ENCODE measurements at places on chromosomes 13 and 19.

GRCh38 chr13:20363172-20363571, 131.1 kb upstream of the GJB6 start:
- no peak for DNase-seq

DNA sequence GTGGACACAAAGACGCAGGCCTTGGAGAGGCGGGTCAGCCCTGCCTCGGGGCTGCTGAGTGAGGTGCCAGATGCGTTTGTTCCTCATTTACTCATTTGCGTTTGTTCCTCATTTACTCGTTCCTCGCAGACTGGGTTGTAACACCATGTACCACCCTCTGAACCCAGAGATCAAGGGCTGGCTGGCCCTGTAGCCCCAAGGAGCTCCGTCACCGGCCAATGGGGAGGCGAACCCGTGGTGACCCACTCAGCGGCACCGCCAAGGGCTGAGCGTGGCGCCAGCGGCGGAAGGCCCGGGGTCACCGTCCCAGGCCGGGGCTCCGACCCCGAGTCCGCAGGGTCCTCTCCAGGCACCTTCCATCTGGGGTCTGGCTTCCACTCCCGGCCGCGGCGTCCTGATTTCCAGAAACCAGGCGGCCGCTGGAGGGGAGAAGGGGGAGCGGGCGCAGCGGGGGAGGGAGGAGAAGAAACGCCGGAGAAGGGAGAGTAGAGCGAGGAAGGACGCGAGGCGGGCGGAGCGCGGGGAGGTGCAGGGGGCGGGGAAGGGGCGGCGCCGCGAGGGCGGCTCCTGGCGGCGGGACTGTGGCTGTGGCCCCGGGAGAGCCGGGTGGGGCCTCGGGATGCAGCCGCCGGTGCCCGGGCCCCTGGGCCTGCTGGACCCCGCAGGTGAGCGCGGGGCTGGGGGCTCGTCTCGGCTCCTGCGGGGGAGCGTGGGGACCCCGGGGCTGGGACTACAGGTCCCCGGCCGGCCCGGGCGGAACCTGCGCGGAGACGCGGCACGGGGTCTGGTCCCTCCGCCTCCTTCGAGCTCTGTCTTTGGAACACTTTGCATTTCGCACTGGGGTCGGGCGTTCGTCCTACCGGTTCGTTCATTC, at the start of gene TMEM255B:
TMEM255B (plus strand) TSS at position 576 of the 874 bp plus-strand sequence; CDS start at position 620, 44 bp downstream.
- DNase-seq: peak; percentile 48

DNA sequence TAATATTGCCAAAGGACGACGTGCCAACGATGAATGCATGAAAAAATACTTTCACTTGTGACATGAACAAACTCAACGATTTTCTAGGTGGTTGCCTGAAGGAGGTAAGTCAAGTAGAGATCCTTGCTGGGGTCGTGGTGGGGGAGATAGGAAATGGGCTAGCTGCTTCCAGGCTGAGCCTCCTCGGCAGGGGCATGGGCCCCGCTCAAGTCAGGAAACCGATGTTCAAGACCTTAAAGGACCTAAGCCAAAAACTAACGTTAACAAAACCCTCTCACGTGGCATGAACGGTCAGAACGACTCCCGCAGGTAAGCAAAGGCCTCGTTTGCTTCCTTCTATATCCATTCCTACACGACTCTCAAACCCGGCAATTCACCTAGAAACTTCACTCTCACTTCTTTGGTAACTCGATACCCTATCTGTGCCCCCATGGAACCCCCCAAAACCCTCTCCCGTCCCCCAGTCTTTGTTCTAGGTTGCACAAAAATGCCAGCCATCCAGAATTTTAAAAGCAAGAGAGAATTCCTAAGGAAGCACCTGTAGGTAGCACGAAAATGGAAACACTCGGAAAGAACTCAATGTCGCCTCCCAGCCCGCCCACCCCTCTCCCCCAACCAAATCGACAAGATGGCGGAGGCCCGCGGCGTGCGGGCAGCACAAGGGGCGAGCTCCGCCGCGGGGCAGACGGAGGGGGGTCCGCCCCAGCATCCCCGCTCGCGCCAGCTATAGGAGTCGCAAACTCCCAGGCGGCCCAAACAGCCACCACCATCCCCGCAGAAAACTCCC, 13.6 kb downstream of the ACP4 start:
- DNase-seq: no peak

GRCh38 chr13:50025436-50025835, 10.2 kb downstream of the KCNRG start:
- no peak for DNase-seq

GRCh38 chr13:114135731-114136171, 3.3 kb upstream of the RASA3 start:
- DNase-seq: no peak

- no peak for DNase-seq
Observed at GRCh38 chr13:86882835-86883234, 788.3 kb upstream of the SLITRK5 start.

DNA sequence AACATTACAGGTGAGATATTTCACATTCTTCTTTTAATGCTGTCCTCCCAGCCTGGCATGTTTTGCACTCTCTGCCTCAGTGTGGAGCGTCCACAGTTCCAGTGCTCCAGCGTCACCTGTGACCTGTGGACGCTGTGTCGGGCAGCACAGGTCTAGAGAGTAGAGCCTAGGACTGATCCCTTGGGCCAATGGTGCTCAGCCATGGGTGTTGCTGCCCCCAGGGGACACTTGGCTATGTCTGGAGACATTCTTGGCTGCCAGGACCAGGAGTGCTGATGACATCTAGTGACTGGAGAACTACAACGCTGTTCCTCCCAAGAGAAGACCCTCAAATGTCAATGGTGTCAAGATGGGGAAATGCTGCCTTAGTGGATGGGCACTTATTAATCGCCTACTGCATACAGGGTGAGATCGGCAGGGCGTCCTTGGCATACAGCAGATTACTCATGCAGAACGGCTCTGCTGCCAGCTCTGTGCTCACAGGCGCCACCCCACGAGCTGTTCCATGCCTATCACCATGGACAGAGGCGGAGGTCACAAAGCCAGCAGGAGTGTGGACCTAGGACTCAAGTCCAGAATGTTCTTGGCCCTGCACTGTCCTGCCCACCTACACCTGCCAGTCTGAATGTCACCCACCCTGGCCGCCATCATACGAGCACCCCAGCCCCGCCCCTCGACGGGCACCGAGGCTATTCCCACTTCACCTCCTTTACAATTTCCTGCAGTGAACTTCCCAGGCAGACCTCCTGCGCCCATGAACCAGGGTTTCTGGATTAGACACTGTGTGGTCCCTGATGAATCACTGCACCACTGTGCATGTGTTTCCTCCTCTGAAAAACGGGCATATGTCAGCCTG, 13.9 kb upstream of the MADCAM1 start:
- DNase-seq: no peak

DNA sequence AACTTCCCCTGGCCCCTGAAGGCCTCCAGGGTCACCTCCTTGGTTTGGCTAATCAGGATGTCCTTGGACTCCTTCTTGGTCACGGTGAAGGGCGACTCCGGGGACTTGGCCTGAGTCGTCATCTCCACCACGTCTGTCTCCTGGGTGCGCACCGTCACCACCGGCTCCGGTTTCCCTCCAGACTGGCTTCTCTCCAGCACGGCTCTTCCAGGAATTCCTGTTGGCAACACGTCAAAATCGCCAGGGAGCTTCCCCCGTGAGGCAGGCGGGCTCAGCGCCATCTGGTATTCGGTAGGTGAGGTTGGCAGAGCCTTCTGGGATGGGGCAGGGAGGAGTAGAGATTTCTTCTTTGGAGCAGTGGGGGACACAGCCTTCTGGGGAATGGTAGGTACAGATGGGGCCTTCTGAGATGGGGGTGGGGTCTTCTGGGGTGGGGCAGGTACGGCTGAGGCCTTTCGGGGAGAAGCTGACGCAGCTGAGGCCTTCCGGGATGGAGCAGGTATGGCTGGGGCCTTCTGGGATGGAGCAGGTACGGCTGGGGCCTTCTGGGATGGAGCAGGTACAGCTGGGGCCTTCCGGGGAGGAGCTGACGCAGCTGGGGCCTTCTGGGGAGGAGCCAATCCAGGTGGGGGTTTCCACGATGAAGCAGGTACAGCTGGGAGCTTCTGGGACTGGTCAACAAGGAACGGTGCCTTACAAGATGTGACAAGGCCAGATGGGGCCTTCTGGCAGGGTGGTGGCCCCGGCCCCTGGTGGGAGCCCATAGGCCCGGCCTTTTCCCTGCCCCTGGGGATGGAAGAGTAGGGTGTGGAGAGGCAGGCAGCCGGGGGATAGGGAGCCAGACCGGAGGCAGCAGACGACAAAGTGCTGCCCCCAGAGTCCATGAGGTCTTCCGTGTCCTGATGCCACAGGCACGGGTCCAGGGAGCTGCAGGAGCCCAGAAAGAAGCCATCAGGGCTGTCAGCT, 3.8 kb downstream of the GARIN5B start:
- no peak for DNase-seq

- DNase-seq: no peak
Observed at GRCh38 chr19:54660306-54660705, 2.5 kb upstream of the LILRB4 start.

GRCh38 chr13:112194579-112194978, 127.6 kb downstream of the SOX1 start:
- DNase-seq: no peak

DNA sequence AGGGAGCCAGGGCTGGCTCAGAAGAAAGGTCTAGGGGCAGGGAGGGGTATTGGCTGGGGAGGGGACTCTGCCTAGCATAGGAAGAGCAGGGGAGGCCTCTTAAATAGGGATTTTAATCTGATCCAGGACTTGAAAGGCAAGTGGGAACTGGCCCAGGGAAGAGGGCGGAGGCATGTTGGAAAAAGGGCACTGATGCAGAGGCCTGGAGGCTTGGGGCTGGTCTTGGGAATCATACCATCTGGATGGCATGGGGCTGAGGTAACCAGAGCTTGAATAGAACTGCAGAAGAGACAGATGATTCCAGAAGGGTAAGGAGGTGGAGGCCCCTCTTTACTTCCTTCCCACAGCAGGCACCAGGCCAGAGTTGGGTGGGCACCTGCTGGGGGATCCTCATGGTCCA, 29.1 kb downstream of the CERS4 start:
- DNase-seq: no peak

- no peak for DNase-seq
Observed at GRCh38 chr19:4908360-4908759, 941 bp upstream of the UHRF1 start.

GRCh38 chr19:44876930-44877535, 14.0 kb upstream of the TOMM40 start:
- DNase-seq: no peak

GRCh38 chr13:35884211-35884760, 246.9 kb downstream of the DCLK1 start:
- no peak for DNase-seq

DNA sequence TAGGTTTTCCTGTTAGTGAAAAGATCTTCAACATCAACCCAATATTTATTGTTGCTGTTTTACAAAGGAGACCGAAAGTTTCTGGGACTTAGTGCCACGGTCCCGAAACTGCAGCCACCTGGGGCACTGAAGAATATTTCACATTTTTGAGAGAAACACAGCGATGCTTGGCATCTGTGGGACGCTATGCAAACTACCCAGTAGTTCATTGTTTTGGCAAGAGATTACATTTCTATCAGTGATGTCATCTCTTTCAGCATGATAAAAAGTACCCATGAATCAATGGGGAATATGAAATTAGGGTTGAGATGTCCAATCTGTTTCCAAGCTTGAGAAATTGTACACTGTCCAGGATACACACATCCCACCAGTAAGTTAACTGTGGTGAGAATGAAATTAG, 43.9 kb downstream of the TGDS start:
- DNase-seq: no peak

DNA sequence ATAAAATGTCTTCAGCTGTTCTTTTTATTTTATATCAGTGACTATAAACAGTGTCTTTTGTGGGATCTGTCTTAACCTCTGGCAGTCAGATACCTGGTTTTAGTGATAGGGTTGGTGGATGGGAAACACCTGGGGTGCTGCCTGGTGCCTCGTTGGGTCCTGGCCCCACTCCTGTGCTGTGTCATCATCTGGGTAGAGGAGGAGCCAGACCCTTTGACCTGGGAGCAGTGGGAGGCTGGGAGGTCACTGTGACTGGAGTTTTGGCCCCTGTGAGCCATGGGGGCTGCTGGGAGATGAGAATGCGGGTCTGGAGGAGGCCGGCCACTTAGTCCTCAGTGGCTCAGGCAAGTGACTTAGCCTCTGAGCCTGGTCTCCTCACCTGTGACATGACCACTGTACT, 29.4 kb downstream of the TDRD12 start:
- no peak for DNase-seq

Data from activated CD8-positive, alpha-beta memory T cell treated with anti-CD3 and anti-CD28 coated beads for 4 hours (primary cell).